ENCODE measurements at places on chromosomes 4 and X.

GRCh38 chr4:136706942-136707341 is 825.4 kb downstream of the PCDH18 start:
- DNase-seq: no peak

DNA sequence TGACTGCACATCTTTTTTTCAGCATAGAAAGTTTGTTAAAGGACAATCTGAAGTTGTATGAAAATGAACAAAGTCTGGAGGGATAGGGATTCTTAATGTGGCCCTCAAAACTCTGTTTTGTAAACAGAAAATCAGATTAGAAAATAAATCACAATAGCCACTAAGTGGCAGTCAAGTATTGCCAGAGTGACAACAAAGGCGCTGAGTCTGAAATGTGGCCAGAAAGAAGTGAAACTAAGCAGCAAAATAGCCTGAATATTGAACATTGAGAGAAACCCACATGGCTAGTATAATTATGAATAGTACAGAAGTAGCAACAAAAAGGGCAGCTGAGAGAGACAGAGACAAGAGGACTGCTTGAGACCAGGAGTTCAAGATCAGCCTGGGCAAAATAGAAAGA is 81.1 kb upstream of the CT45A1 start:
- no peak for DNase-seq

GRCh38 chr4:87092389-87093141 is 127.9 kb downstream of the KLHL8 start:
- DNase-seq: no peak

GRCh38 chr4:40629401-40630334 is at the start of gene RBM47:
Gene RBM47, minus strand, starts transcription at chr4:40629864. Its CDS starts 190,971 bp downstream, at chr4:40438893.
- peak; percentile 19 for DNase-seq

DNA sequence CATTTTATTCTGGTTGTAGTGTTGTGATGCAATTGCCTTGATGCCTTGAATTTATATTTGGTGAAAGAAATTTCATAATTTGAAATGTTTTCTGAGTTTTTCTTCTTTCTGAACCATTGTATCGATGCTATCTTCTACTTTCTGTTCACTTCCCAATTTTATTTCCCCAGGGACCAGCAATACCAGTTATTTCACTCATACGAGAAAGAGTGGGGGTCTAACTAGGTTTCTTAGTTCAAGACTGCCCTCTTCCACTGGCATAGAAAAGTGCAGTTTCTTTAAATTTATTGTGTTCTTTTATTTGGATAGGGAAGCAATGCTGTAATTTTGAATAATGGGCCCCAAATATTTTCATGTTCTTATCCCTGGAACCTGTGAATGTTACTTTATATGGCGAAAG is 544.0 kb upstream of the ADGRL3 start:
- no peak for DNase-seq

- DNase-seq: no peak
These were observed 24.5 kb downstream of the RUFY3 start for GRCh38 chr4:70746179-70746839.

- DNase-seq: no peak
These were observed 132.7 kb downstream of the CPZ start for GRCh38 chr4:8725071-8725841.

DNA sequence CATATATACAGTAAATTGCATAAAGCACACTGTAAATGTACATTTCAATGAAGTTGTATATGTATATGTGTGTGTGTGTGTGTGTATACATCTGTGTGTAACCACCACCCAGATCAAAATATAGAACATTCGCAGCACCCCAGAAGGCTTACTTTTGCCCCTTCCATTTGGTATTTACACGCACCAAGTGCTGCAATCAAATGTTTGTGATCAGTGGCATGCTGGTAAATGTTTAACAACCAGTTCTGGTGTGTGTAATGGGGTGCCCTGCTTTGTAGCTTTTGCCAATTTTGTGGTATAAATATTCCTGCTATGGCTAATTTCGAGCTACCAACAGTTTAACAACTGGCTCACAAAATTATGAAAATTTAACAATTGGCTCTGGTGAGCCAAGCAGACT is 101.3 kb downstream of the RTL5 start:
- DNase-seq: no peak

DNA sequence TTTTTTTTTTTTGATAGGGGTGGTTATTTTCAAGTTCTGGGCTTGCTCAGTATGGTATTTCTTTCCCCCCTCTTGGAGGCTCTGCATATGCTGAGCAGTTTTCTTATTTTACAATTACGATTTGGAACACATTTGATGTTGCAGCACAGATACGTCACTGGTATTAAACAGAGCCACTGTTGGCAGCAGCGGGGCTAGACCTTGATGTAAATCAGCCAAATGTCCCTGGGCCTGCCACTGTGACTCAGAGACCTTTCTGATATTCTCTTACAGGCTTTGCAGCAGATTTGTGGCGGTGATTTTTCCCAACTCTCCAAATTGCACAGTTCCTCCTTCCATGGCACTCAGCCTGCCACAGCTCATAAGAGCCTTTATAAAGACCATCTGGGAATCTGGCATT is 81.1 kb downstream of the VMA21 start:
- no peak for DNase-seq

- DNase-seq: no peak
These were observed 177.3 kb downstream of the PABPC4L start for GRCh38 chr4:134024251-134024650.

GRCh38 chr4:53478671-53479456 is 101.4 kb downstream of the FIP1L1 start:
- DNase-seq: no peak

DNA sequence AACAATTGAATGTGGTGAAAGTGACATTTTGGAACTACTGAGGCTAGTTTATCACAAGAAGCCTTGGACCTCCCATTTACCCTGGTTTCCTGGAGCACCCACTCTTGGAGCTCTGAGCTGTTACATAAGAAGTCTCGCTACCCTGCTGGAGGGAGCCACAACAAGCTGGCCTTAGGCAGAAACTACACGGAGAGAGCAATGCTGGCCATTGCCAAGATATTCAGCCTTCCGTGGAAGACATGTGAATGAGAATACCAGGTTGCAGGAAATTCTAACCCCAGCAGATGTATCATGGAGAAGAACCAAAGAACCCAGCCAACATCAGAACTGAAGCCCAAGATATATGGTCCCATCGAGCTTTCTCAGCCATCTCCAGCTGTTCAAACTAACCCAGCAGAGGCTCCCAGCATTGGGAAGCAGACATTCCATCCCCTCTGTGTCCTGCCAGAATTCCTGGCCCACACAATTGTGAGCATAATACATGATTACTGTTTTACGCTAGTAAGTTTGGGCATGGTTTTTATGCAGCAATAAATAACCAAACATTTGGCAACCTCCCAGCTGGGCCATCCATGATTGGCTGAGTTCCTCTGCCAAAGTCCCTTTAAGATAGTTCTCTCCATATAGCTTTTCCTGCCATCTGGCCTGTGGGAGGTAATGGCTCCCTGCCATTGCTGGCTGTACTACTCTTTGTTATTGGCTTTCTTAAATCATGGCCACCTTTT is 17.9 kb upstream of the PDE5A start:
- DNase-seq: no peak

DNA sequence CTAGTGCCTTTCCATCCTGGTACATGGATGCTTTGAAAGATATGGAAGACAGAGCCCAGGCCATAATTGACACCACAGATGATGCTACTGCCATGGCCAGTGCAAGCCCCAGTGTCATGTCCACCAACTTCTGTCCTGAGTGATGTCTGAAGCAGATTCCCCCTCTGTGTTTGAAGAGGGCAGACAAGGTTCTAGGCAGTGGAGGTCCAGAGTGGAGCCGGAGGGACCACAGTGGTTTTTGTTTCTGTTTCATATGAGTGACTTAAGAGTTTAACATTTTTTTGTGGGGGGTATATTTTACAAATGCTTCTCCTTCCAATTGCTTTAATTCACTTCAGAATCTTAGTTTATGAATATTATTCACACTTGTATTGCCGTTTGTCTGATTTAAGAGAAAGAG is 6.0 kb upstream of the MAGEC1 start:
- no peak for DNase-seq

DNA sequence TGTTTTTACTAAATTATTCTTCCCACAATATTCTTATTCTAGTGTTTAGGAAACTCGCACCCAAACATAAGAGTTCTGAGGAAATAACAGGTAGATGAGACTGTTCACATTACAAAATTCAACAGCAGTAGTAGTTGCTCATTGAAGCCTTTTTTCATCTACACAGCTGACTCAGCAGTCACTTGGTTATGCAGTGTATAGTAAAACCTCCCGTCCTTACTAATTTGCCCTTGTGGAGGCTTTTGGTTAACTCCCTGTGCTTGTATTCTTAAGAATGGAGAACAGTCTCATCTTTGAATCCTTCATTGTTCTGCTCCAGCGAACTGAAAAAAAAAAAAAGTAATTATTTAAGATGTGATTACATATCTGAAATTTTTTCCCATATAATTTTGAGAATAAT is 1716.6 kb downstream of the PCDH7 start:
- no peak for DNase-seq

- DNase-seq: no peak
These were observed 16.2 kb downstream of the SHOX start for GRCh38 chrX:646796-647195.

GRCh38 chr4:34182306-34182705 is 2062.0 kb downstream of the ARAP2 start:
- DNase-seq: no peak

GRCh38 chr4:150305995-150306394 is 227.8 kb downstream of the DCLK2 start:
- DNase-seq: no peak

- DNase-seq: no peak
These were observed 136.3 kb downstream of the AFAP1 start for GRCh38 chr4:7803371-7803770.

DNA sequence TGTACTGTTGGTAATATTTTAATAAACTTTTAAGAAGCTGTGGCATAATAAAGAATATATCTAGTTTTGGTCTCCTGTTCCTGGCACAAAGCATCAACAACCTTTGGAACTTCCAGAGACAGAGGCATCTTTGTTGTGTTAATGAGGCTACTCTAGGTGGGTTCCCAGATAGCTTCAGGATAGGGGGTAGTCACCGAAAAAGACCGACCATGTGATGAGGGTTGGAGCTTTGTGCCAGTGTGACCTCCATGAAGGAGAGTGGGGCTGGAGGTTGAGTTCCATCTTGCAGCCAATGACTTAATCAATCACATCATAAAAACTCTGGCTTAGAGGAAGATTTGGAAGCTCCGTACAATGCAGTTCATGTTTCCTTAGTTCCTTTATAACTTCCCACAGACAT is 9.9 kb downstream of the PPAT start:
- no peak for DNase-seq

- no peak for DNase-seq
These were observed 7.8 kb upstream of the TBC1D14 start for GRCh38 chr4:6901669-6902317.

GRCh38 chrX:12702509-12703091 is 88.6 kb upstream of the PRPS2 start:
- no peak for DNase-seq

DNA sequence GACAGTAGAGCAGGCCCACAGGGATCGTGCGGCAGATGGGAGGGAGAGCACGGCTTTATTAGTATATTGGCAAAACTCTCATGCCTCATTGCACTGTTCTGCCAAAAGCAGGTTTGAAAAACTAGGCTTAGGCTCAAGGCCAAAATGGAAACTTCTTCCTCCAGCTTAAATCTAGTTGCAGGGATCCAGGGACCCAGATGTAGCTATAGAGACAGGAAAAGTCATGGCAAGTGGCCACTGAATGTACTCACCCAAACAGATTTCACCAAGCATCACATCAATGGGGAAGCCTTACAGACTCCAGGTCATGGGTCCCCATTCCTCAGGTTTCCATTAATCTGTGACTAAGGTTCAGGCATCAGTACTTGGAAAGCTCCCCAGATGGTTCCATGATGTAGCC is 149.2 kb downstream of the STK32B start:
- no peak for DNase-seq

GRCh38 chr4:160426233-160426632 is 1323.4 kb downstream of the RAPGEF2 start:
- no peak for DNase-seq

GRCh38 chr4:139774759-139775487 is 109.3 kb downstream of the MGST2 start:
- DNase-seq: no peak

DNA sequence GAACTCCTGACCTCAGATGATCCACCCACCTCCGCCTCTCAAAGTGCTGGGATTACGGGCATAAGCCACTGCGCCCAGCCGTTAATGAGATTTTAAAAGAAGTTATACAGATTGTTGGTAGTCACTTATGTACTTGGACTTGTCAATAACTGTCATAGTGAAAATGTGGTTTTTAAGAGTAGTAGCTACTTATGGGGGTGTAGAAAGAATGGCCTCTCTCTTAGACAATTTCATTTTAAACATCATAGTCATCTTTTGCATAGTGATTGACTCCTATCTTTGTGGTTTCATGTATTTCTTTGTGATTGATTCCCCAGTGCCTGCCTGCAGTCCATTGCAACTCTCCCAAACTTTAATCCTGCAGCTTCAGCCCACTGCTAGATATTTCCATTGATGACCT is 17.4 kb downstream of the FAM199X start:
- DNase-seq: no peak

- DNase-seq: no peak
These were observed 158.4 kb downstream of the CHIC2 start for GRCh38 chr4:53905941-53906377.

DNA sequence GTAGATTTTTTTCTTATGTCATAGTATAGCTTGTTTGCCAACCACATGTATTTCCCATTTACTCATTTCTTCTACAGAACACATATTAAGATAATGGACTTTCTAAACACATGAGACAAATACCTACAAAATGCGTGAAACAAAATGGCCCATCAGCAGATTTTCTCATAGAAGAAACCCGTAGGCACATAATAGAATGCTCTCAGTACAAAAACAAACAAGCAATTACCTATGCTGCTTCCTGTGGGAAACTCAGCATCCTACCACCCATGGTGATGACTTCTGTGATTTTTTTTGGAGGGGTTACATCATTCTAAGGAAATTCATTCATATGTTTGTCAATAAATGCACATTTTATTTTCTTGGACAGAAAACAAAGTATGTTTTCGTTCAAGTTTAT is 343.6 kb downstream of the SPRY1 start:
- DNase-seq: no peak

- DNase-seq: no peak
These were observed 38.3 kb upstream of the LGI2 start for GRCh38 chr4:25069014-25069413.

GRCh38 chr4:136025540-136025939 is 1506.8 kb downstream of the PCDH18 start:
- no peak for DNase-seq

DNA sequence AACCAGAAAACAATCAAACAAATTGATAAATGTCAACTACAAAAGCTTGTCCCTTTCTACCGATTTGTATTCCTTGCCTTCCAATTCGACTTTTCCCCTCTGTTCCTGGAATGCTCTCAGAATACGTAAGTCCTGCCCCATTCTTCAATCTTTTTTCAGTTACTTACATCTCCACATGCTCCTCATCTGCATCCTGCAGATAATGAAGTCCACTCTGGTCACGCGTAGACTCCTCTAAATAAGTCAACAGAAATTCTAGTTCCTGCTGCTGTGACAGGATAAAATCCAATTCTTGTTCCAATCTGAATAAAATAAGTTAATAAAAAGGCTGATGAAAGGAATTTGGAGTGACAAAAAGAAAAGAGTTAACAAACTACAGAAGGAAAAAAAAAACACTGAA is 34.4 kb upstream of the RBM41 start:
- no peak for DNase-seq
